DMS 273 treated with DMSO at 0.1 percent for 48 hours (cell line): ENCODE measurements at places on chromosomes 7 and 10.
A peak's percentile ranks its signal among the peaks of the same experiment; 100 is the strongest.

DNA sequence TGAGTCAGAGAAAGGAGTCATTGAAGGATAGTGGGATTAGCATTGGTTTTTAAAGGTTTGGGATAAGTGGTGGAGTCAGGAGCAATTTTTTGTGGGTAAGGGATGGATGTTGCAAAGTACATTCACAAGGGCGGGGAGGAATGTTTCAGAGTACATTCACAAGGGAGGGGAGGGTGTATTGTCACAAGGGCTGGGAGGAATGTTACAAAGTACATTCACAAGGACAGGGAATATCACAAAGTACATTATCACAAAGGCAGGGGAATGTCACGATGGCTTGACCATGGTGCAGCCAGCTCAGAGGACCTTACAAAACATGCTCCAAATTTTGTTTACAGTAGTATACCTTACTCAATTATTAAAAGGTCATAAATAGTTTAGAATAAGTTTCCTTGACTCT lies 30.3 kb downstream of the C1GALT1 start:
- DNase-seq: no peak

GRCh38 chr10:73814896-73815718 lies 3.7 kb upstream of the NDST2 start:
- DNase-seq: no peak

DNA sequence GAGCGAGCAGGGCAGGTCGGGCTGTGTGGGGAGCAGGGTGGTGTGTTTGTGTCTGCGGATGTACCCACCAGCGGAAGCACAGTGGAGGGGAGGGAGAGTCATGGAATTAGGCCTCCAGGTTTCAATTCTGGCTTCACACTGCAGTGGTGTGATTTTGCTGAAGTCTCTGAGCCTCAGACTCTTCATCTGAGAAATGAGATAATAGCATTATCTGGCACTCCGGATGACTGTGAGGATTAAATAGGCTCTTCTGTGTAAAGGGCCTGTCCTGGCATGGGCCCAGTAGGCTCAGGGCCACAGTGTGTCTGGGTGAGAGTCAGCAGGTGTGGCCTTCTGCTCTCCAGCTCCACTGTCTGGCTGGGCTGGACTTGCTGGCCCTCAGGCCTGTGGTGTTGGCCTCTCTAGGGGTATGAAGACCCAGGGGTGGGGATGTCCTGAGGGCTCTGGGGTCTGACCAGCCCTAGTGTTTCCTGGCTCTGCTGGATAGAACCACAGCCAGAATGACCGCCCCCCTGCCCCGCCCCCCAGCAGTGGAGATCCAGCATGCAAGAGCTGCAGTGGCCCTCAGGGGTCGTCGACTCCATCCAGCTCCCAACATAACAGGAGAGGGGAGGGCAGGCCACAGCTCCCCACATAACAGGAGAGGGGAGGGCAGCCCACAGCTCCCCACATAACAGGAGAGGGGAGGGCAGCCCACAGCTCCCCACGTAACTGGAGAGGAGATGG lies 178.6 kb downstream of the RPS24 start:
- no peak for DNase-seq

DNA sequence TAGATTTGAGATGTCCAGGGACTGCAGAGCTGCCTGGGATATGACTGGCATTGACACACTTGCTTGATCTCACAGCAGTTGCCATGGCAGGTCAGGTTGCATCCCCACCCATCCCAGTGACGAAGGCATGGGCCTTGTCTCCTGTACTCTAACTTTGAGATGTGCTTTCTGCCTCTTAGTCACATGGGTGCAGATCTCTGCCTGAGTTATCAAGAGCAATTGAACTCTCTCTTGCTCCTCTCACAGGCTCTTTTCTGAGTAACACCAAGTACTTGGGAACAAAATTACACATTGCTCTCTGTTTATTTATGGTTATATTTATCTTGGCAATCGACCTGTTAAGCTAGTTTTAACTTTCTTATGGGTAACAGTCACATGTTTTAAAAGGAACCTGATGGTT lies 237.3 kb downstream of the NSUN6 start:
- no peak for DNase-seq

GRCh38 chr10:96618653-96619052 lies 31.8 kb upstream of the TM9SF3 start:
- DNase-seq: no peak

- no peak for DNase-seq
Measured at GRCh38 chr7:41319581-41319980, 383.3 kb downstream of the INHBA start.

DNA sequence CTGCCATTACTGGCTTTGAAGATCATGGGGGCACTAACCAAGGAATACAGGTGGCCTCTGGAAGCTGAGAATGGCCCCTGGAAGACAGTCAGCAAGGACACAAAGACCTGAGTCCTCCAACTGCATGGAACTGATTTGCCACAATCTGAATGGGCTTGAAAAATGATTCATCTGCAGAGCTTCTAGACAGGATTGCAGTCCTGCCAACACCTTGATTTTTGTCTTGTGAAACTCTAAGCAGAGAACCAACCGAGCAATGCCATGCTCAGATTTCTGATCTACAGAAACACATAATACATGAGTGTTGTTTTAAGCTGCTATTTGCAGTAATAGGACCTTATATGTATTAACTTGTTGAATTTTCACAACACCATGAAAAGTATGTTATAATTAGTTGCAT lies 66.1 kb upstream of the SLC13A1 start:
- DNase-seq: no peak

DNA sequence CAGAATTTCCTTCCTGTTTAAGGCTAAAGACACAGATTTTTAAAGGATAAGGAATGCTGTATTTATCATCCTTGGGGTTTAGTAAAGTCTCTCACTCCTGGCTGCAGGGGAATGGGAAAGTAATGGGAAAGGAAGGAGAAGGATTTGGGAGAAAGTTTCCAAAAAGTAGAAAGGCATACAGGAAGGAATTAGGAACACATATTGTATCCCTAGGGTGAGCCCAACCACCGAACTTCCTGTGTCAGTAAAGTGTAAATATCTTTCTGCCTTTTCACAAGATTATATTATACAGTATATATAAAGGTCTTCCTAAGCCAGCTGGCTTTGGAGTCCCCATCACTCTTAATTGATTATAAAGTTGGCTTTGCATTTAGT lies 12.0 kb upstream of the UBE2D1 start:
- no peak for DNase-seq

DNA sequence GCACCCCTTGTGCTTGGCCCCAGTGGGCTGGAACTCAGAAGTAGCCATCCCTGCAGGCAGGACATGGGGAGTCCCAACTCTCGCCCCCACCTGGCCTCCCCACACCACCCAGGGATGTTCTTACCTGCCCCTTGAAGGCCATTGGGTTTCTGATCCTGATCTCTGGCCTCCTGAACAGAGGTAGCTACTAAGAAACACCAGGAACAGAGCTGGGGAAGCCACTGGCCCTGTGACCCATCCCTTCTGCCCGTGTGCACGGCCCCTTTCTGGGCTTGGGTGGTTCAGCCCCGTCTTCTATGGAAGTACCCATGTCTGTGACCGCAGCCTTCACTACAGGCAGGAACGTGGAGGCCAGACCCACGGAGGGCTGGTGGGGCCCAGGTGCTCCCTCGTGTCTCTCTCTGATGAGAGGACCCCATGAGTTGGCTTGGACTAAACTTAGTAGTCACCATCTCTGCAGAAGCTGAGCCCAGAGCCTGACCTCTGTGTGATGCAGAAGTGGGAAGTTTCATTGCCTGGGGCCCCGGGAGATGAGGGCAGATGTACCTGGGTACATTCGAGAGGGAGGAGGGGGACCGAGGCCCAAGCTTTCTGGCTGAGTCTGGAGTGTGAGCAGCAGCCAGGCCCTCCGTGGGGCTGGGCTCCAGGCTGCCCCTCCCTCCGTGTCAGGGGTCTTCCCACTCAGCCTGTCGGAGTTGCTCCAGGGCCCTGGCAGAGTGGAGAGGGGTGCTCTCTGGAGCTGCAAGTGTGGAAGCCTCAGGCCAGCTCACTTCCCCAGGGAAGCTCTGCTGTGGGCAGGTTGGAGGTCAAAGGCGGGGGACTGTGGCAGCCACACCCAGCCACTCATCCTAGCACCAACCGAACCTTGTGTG lies 81.0 kb downstream of the MKI67 start:
- DNase-seq: no peak

- DNase-seq: no peak
Measured at GRCh38 chr10:4051011-4051640, 266.1 kb upstream of the KLF6 start.

DNA sequence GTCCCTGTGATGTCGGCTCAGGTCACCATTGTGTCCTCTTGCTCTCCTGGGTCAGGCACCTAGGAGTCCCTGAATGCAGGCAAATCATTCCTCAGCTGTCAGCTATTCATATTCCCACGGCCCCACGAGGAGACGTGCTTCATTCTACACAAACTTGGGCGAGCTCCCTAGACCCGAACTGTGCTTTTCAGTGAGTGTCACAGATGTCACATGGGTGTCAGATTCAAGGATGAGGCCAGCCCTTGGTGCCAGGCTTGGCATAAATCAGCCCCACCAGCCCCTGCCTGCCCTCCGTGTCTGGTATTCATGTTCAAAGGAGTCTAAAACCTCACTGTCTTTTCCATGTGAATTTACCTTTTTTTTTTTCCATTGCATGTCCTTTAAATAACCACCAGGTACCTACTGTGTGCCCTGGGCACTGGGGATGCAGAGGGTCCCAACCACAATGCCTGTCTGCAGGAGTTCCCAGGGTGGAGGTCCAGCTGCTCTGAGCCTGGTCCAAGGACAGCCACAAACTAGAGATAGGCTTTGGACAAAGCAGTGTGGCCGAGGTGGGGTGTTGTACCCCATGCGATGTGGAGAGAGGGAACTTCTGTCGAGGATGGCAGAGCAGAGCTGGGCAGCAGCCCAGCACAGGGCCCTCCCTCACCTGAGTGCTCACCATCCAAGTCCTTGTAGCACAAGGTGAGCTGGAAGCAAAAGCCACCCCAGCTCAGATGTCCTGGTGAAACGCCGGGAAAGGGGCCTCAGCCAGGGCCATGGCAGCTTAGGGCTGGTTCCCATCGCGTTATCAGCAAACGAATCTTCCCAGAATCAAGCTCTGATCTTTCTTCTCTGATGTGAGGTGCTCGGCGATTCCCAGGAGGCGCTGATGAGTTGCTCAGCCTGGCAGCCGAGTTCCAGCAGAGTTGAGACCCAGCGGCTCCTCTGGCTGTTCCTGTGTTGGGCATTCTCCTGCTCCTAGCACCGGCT lies 611.9 kb downstream of the PTPRN2 start:
- no peak for DNase-seq

GRCh38 chr7:38006559-38006958 lies 86.1 kb downstream of the EPDR1 start:
- no peak for DNase-seq

DNA sequence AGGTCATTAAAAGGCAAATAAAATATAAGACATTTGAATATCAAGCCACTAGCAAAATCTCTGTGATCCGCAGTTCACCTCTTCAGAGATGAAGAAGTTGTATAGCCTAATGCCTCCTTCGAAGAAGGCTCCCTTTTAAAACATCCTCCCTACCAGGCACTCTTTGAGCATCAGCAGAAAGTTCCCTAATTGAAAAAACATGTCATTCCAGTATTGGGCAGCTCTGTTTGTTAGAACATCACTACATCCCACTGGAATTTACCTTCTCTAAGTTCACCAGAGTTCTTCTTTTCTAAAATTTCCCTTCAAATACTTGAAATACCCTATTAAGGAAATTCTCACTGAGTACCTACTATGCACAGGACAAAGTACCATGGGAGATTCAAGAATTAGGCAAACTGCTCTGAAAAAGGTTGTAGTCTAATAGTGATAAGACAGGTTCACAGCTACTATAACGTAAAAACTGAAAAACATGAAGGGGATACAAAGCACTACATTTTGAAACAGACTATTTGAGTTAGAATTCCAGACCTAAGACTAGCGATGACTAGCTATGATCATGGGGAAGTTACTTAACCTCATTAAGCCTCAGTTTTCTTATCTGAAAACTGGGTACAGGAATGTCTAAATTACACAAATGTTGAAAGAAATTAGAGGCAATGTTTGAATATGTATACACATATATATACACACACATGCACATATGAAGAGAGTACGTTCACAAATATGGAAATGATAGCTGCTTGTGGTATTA lies 128.7 kb downstream of the ELAPOR2 start:
- no peak for DNase-seq

DNA sequence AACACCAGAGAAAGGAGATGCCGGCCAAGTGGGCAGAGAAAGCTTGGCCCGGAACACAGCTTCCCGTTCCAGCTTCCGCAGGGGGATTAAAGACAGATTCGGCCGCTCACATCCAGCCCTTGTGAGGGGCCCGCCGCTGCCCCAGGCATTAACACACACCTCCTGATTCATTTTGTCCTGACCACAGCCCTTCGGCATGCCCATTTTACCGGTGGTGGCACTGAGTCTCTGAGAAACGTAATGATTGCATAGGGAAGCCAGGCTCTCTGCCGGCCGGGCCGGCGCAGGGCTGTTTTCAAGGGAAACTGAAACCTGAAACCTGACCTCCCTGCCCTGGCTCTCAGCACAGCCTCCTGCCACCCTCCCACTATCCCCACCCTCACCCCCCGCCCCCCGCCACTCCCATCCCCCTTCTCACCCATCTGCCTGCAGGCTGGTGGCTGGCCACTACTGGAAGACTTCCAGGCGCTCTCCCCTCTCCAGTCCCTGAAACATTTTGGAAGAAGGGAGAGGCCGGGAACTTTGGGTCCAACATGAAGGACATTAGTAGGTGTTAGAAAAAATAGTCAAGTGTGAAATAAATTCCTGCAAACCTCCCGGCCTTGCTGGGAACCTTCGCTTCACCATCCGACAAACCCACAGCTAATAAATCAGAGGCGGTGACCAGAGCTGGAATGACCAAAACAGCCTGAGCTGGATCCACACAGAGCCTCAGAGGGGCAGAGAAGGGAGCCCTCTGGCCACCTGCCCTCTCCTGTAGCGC lies 83.5 kb upstream of the CUX1 start:
- DNase-seq: peak; percentile 67

GRCh38 chr10:72906446-72906845 lies 12.9 kb downstream of the OIT3 start:
- DNase-seq: no peak

- no peak for DNase-seq
Measured at GRCh38 chr7:99498546-99498944, 1.5 kb downstream of the ZNF394 start.

DNA sequence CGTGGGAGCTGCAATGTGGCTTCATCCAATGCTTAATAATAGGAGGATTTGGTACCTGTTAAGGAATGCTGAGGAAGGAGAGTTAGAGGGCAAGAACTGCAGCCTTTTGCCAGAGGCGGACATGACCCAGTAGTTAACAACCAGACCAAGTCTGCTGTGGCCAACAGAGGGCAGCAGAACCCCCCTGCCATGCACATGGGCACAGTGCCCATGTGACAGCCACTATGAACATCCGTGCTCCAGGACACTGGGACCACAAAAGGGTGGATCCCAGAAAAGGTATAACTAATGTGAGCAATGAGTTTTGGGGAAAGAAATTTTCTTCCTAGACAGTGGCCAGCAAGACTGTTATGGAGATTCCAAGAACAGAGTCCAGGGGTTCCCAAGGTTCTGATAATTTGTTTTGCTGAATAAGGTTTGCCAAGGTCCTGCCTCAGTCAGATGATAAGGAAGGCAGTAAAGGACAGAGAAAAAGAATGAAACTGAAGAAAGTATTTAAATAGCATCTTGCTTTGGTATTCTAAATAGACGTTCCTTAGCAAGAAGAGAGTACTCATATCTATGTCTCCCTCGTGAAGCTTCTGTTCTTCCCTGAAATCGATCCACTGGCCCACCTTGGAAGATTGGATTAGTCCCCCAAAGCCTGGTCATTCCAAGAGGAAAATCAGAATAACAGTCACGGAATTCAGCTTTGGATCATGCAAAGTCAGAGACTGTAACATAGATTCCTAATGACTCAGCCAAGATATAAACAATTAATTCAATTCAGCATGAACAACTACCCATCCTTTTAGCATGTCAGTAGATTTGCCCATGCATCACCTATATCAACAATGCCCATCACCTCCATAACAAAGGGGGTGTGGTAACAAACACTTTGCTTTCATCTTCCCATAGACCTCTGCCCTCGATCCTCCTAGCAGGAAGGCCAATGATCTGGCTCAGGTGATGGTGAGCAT lies 56.0 kb downstream of the LGI1 start:
- peak; percentile 40 for DNase-seq
